ENCODE measurements at places on chromosomes 4 and X. TPM values are rescaled to one million over a fixed set of nuclear protein-coding genes. Genes with fewer than 3 reads are reported as not detected.

GRCh38 chrX:1388651-1389050 lies 3.3 kb downstream of the SLC25A6 start:
- H3K27ac ChIP-seq, result no peak overlapping the region
- H3K4me3 ChIP-seq, result no peak overlapping the region
- peaks cover 66% of the 10 kb centered on the region for H3K36me3 ChIP-seq
- no peak for DNase-seq

COL4A6 gene
- total RNA-seq, result not detected

DNA sequence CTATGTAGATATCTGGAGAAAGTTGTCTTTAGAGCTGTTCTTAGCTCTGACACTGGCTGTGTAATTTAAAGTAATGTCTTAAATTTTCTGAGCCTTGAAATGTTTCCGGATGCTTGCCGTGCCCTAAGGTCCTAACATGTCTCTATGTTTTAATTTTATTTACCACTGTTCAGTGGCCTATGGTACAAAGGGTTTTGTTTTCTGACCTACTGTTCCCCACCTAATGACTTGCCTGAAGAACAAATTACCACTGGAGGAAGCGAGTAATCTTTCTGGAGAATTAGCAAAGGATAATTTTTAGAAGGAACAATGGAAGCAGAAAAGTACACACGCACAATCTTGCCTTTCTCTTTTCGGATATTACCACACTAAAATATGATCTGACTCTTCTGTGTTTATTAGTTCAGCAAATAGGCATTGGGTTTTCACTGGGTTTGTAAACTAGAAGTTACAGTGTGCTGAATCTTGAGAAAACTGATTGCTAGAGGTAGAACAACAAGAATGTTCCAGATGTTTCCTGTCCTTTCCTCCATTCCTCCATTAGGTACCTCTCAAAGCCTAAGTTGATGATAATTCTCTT lies 435.9 kb downstream of the PACRGL start:
- no peaks in the 10 kb centered on the region for H3K36me3 ChIP-seq
- no peaks in the 10 kb centered on the region for H3K4me1 ChIP-seq
- H3K27ac ChIP-seq, result no peak overlapping the region
- no peak for DNase-seq

DNA sequence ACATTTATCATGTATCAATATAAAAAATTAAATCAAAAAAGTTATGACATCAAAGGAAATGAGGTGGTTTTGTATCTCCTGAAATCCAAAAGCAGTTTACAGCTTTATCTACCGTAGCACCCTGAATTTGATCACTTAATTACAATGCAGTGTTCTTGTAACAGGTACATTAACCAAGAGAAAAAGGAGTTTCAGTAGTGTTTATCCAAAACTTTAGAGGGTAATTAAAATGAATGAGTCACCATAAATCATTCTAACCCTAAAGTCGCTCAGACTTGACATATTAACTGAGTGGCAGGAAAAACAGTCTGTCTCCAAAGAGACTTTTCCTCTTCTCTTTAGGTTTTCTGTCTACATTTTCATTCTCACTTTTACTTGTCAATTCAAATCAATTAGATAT lies 907.6 kb upstream of the EPHA5 start:
- no peak overlapping the region for H3K4me3 ChIP-seq
- peaks cover 25% of the 10 kb centered on the region for H3K4me1 ChIP-seq
- H3K27ac ChIP-seq, result no peak overlapping the region
- H3K27me3 ChIP-seq, result no peaks in the 10 kb centered on the region

FGF13 gene
- not detected for total RNA-seq

- no peaks in the 10 kb centered on the region for H3K36me3 ChIP-seq
- H3K4me1 ChIP-seq, result no peaks in the 10 kb centered on the region
- no peaks in the 10 kb centered on the region for H3K27me3 ChIP-seq
- no peak overlapping the region for H3K27ac ChIP-seq
- DNase-seq, result no peak
Observed at GRCh38 chr4:79065262-79065661, 126.0 kb upstream of the PAQR3 start.
